OCI-LY7 (cell line): ENCODE measurements at places on chromosomes 6 and 20.

GRCh38 chr6:10071631-10072220 is 343.1 kb downstream of the TFAP2A start:
- DNase-seq = no peak

GRCh38 chr20:46063652-46064054 is 26.1 kb downstream of the NCOA5 start:
- no peak for DNase-seq

DNA sequence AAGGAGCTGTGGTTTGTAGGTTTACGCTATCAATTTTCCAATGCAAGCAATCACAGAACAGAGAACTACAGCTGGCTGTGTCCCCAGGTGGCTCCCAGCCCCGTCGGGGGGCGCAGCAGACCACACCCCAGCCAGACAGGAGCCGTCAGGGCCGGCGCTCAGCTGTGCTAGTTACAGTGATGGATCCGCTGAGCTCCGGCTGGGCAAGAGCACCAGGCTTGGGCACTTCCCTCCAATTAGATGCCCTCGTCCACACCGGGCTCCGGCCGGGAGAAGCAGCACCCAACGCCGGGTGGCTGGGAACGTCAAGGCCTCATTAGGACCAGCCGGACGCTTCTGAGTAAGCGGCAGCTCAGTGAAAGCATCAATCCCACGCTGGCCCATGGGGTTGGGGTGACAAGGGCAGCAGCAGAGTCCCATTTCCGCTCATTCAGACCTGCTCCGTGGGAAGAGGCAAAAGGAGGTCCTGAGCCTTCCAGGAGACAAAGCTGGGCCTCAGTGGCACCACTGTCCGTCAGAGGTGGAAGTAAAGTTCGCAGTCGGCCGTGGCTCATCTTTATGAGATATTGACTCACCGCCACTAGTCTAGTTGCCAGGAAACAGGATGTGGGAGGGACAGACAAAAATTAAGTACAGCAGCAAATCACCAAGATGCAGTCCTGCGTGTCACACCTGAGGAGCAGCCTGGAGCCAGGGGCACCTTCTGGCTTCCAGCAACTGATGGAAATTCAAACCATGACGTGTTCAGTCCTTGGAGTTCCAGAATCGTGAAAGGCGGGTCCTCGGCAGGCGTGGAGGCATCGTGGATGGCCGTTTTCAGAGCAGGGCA is 164.1 kb downstream of the TAF4 start:
- no peak for DNase-seq

- DNase-seq = no peak
Measured at GRCh38 chr20:33668466-33669155, 1.9 kb downstream of the ACTL10 start.

- DNase-seq = no peak
Measured at GRCh38 chr6:44721954-44722578, 334.6 kb downstream of the CDC5L start.

DNA sequence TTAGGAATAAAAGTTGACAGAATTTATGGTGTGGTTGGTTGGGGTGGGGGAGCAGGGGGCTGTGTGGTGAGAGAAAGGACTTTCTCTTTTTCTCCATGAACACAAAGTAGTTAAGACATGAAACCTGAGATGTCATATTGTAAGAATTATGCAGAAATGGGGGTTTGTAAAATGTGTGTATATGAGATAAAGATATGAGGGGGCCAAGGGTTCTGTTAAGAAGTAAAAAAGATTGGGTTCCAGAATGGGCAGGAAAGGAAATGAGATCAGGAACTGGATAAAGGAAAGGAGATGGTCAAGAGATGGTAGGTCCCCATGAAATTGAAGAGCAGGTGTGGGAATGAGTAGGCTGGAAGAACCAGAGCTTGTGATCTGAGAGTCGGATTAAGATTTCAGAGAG is 9.7 kb downstream of the RNF146 start:
- DNase-seq = no peak

- DNase-seq = no peak
Measured at GRCh38 chr20:50226093-50226974, 35.7 kb downstream of the CEBPB start.

- no peak for DNase-seq
Measured at GRCh38 chr6:91241946-91242613, 655.2 kb upstream of the MAP3K7 start.

- no peak for DNase-seq
Measured at GRCh38 chr6:42715871-42716270, 6.5 kb downstream of the PRPH2 start.

DNA sequence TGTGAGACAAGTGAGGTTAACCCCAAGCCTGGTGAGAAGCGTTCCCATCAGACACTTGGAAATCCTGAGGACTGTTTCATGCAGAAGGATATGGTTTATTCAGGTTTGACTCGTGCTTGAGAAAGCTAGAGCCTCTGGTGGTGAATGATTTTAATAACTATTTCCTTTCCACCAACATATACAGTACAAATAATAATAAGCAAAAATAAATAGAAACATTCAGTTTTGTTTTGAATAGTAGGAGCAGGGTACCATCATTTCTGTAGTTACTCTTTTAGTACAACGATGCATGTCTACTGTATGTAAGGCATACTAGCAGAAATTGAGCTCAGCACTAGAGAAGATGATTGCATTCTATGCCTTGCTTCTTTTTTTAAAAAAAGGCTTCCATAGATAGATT is 33.5 kb downstream of the PLG start:
- DNase-seq = no peak

GRCh38 chr20:6956056-6956455 is 188.6 kb downstream of the BMP2 start:
- DNase-seq = no peak

DNA sequence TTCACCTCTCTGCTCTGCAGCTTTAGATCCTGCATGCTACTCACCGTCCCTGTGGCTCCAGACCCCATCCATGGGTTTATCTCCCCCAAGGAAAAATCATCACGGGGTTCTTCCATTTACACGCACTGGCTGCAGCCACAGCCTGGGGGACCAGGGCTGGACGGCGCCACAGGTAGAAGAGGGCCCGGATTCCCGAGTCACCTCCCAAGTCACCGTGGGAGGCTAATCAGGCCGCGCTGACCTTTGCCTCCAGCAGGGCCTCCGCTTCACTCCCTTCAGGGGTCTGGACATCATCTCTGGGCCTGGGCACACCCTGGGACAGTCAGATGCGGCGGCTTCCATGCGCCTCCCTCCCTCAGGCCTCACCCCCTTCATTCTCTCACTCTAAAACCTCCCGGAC is 47.8 kb upstream of the ENTPD6 start:
- DNase-seq = no peak

DNA sequence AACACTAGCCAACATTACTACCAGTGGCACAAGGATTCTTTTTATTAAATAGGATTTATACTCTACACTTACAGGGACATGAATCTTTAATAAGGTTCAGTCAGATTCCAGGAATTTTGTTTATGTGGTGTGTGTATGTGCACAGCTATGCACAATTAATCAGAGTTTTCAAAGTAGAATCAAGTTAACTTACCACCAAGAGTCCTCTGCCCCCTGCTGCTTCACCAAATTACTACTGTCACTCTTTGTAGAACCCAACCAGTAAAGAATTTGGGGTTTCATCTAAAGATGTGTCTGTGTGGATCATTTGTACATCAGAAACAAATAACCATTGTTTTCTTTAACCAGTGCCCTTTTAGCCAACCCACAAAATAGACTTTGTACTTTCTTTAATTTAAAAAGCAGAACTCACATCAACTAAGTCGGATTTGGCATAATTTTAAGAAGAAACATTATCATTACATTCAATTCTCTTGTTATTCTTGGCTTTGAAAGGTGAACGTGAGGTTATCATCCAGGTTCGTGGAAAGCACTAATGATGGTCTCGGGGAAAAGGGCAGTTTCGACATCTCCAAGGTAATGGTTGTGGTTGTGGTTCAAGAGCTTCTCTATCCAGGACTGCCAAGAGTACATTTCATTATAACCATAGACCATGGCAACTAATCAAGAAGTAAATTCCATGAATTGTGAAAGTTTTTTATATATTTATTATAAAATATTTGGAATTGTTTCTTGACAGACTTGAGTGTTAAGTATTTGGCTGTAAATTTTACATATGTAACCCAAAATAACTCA is 514.3 kb upstream of the ID4 start:
- no peak for DNase-seq

DNA sequence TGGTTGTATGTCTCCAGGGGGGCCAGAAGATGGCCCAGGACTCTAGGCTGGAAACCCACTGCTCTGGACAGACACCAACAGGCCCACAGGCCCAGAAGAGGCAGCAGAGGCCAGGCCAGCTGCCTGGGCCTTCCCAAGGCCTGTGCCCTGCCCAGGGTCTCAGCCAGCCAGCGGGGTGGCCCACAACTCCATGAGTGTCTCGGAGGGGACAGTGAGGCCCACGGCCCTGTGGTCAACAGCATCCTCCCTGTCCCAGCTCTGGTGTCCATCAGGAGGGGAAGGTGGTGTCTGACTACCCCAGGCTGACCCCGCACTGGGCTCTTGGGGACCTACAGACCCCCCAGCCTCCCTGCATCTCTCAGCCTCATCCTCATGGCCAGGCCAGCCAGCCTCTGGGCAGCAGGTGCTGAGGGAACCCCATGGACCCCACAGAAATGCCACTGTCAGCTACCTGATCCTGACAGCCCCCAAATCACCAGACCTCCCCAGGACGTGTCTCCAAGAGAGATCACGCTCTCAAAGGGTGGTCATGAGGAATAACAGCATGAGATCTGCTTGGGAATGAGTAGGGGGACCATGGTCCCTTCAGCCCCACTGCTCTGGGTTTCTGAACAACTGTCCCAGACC is 112.4 kb downstream of the NOL4L start:
- no peak for DNase-seq

- no peak for DNase-seq
Measured at GRCh38 chr6:158060455-158061360, 79.0 kb downstream of the SYNJ2 start.

DNA sequence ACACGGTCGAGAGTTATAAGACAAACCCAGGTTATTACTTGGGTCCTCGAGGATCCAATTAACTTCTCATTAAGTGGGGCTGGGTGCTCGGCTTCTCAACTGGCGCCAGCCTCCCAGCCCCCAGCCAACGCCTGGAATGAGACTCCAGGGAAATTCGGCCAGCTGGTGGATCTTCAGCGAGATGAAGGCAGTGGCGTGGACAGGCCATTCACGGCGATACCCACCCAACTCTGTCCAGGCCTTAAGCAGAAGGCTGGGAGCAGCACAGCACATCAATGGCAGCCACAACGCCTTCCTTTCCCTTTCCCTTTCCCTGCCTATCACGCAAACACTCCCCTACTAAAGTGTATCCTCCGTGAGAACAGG is 868 bp downstream of the METTL24 start:
- DNase-seq = no peak

DNA sequence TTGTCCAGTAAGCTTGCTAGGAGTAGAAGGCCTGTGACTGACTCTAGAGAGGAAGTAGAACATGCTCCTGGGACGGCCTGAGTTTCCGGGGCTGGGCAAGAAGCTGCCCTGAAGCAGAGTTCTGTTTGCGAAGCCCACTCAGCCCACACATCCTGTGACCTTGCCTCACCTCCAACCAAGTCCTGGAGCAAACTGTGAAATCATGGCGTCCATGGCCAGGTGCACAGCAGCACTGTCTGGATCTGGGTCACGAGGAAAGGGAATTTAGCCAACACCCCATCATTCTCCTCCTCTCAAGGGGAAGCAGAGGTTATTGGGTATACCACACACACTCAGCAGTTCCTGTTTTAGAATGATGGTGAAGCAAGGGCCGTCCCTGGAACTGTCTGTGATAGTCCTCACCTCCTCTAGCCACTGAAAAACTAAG is 87.5 kb downstream of the CRYBG1 start:
- DNase-seq = no peak

DNA sequence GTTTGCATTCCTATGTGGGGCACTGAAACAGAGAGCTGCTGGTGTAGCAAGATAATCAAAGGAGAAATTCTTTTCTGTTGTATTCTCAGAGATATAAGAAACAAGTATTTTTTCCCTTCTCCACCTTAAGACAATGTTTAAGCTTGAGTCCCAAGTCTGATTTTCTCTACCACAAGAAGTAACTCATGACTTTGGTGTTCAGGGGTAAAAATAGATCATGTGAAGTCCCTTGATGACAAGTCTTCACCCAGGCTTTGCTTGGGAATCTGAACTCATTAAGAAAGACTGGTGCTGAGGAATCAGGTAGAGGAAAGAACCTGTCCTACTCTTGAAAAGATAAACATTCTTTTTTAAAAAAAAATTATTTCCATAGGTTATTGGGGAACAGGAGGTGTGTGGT is 205.6 kb downstream of the ALDH8A1 start:
- no peak for DNase-seq

GRCh38 chr6:103002282-103002681 is 1608.8 kb downstream of the GRIK2 start:
- no peak for DNase-seq

- DNase-seq = no peak
Measured at GRCh38 chr6:148470606-148471465, 128.2 kb downstream of the SASH1 start.

- no peak for DNase-seq
Measured at GRCh38 chr6:136729832-136730231, 62.4 kb downstream of the MAP3K5 start.

GRCh38 chr6:24574809-24575208 is 71.2 kb downstream of the KIAA0319 start:
- DNase-seq = peak; percentile 77

DNA sequence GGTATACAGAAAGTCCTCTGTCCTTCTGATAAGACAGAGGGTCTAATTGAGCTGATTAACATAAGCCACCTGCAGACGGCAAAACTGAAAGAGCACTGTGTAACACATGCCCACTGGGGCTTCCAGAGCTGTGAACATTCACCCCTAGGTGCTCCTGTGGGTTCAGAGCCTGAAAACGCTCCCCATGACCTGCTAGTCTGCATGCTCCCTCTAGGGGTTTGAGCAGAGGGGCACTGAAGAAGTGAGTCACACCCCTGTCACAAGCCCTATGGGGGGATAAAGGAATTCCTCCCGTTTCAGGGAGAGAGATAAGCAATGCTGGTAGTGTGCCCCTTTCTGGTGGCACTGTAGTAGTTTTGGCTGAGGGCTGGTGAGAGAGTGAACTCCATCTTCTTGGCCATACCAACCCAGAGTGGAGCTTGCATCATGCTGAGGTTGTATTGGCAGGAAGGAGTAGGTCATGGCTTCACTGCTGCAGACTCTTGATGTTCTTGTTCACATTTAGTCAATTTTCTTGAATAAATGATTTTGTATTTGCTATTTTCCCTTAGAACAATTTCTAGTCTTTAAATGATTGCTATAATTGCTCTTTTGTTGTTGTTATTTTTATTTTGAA is 637.5 kb upstream of the MAN1A1 start:
- peak; percentile 42 for DNase-seq

- DNase-seq = no peak
Measured at GRCh38 chr6:145829102-145829501, 14.5 kb upstream of the FBXO30 start.
